T follicular helper cell (primary cell): ENCODE measurements at places on chromosomes 6 and 20.

- DNase-seq = no peak
These were observed 98.3 kb downstream of the ELOVL5 start for GRCh38 chr6:53250176-53251032.

DNA sequence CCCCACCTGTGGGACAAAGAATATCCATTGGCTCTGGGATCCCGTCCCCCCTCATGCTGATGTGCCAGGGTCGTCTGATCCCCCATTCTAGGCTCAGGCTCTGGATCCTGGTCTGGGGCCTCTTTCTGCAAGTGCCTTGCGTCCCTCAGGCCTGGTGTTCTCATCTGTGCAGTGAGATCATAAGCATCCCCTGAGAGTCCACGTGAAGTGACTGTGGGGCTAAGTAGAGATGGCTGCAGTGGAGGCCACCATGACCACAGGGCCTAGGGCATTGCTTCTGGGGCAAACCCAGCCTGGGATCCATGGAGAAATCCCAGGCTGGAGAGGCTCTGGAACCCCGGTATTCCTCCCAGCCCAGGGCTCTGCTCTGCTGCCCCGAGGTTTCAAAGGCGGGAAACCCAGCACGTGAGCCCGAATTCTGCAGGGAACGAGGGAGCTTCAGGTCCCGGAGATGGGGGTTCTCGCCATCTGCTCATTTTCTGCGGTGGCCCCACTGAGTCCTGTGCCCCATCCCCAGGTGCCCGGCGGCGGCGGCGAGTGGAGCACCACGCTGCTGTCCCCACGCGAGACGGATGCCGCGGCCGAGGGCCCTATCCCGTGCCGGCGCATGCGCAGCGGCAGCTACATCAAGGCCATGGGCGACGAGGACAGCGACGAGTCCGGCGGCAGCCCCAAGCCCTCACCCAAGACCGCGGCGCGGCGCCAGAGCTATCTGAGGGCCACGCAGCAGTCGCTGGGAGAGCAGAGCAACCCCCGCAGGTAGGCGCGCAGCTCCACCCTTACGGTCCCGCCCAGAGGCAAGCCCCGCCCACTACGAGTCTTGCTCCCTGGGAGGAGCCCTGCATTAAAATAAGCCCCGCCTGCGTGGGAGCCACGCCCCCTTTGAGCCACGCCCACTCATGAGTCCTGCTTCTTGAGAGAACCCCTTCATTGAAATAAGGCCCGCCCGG is 105.5 kb upstream of the MYL9 start:
- peak; percentile 86 for DNase-seq

DNA sequence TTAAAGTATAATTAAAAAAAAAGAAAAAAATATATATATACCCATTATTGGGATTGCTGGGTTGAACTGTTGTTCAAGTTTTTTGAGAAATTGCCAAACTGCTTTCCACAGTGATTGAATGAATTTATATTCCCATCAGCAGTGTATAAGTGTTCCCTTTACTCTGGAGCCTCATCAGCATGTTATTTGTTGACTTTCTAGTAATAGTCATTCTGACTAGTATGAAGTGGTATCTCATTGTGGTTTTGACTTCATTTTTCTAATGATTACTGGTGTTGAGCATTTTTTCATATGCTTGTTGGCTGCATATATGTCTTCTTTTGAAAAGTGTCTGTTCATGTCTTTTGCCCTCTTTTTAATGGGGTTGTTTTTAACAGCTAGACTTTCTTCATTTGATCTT is 1260.8 kb upstream of the GJE1 start:
- DNase-seq = no peak

DNA sequence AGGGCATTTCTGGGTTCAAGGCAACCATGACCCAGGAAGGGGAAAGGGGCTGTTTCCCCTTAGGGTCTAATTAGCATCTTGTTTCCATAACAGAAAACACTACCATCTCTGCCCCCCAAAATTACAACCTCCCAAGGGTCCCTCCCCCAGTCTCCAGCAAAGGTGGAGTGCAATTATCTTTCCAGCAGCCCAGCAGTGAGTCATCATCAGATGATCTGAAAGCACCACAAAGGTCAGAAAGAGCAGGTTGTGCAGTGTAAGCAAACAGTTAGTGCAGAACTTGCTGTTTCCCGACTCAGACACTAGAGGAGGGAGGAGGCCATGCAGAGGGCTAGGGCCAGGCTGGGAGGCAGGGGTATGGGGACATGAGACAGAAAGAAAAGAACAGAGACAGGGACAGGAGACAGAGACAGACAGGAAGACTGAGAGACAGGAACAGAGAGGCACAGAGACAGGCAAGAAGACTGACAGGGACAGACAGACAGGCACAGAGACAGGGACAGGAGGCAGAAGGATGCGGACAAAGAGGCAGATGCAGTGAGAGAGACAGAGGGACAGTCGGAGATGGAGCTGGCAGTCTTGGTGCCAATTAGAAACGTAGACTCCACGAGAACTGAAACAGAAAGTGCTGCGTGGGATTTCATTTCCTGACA is 62.5 kb downstream of the PYGB start:
- DNase-seq = peak; percentile 7

DNA sequence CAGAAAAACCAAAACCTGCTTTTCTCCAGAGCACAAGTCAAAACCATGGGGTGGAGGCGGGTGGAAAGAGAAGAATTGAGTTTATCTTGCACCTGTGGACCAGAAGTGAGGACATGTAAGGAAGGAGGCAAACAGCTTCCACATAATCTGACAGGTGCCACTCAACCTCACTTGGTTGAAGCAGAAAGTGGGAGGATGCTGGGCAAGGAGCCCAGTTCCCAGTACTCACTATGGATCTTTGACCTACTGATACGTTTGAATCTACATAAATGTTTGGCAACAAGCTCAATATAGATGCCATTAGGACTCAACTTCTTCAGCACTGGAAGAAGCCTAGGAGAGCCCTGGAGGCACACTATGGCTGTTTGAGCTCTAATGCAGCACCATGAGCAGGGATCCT is 285.5 kb downstream of the KIF16B start:
- no peak for DNase-seq

GRCh38 chr6:147201885-147202515 is 2.2 kb upstream of the STXBP5 start:
- no peak for DNase-seq

GRCh38 chr6:147873816-147874215 is 365.3 kb downstream of the SAMD5 start:
- no peak for DNase-seq

DNA sequence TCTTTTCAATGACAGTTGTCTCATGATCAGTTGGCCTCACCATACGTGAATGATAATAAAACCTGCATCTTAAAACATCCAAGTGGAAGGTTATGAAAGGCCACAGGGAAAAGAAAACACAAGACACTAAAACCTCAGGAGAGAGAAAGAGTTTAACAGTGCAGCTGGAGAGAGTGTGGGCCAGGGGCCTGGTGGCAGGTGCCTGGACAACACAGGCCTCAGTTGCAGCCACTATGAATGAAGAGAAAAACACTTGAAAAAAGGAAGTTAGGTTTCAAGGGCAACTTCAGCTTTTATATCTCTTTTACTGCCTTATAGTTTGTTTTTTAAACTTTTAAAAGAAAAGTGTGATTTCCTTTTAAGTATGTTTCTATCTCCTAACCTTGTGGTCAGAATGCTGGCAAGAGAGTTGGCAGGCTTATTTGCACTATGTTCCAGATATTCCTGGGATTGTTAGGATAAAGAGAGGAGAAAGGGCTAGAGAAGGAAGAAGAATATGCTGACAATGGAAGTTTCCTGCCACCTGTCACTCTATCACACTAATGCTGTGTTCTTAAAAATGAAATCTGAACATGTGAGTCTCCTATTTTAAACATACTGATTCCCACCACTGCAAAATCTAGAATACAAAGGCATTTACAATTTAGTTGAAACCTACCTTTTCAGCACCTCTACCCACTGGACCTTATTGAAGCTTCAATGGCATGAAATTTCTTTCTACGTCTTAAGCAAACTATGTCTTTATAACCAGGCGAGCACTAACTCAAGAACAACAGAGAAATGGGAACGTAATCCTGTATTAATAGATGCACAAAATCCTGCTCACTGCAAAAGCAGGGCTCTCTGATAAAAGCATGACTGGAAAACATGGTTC is 222.4 kb downstream of the CD83 start:
- DNase-seq = no peak

DNA sequence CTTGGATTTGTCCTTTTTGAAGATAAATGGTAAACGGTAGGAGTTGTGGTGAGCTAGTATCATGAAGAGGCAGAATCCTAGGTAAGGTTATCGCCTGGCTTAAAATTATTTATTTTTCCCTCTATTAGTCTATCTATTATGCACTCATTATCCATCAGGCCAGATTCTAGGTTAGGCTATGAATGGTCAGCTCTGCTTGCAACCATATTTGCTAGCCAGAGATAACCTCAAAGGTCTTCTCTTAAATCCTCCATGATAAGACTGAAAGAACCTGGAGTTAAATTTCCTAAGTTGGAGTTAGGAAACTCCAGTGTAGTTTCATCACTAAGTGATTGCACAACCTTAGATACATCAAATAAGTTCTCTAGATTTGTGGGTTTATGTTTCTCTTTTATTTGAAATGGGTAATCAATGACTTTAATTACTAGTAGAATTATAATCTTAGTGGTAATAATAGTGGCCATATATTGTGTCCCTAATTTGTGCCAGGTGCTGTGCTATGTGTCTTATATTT is 302.1 kb upstream of the RUNX2 start:
- no peak for DNase-seq

GRCh38 chr6:167572106-167572505 is 247.2 kb downstream of the TTLL2 start:
- no peak for DNase-seq

DNA sequence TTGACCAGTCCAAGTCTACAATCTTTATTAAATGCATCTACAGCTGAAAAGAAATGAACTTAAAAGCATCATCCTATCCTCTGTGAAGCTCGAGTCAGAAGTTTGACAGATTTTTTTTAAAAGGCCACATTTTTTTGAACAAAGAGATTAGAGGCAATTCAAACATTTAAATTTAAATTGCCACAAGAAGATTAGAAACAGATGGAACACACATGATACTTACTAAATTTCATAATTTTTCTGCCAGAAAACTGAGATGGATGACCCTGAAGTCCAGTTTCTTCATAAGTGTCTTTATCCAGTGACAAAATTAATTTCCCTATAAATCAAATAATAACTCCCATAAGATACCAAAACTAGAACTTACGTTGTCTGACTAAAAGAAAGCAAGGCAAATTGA is 4.3 kb downstream of the RPP40 start:
- no peak for DNase-seq

DNA sequence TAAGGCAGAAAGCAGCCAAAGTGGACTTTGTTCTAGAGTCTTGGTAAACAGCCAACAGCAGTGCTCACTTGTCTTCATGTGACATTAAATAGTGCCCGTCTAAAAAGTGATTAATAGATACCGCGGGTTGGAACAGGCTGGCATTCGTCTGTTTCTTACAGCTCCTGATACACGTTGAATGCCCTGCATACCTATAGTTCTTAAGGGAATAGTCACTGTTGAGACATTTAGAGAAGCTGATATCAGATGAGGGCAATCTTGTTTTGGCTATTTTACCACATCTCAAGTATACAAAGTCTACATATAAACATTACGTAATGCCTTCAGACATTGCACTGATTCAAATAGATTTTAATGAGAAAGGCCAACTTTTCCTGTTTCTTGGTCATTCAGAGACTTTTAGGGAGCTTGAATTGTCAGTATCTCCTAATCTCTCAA is 374.9 kb upstream of the FLRT3 start:
- DNase-seq = no peak

DNA sequence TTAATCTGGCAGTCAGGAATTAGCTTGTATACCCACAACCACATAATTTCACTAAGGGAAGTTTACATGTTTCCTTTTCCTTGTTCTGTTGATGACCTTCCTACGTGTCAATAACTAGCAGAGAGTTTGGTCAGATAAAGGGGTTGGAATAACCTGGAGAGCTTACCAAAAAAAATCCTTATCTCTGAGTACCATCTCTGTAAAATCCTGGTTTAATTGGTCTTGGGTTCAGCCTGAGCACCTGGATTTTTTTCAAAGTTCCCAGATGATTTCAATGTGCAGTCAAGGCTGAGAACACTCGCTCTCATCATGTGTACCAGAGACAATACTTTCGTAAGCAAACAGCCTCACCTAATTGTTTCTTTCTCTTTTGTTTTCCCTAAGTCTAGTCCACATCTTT is 483.8 kb upstream of the FLRT3 start:
- no peak for DNase-seq

DNA sequence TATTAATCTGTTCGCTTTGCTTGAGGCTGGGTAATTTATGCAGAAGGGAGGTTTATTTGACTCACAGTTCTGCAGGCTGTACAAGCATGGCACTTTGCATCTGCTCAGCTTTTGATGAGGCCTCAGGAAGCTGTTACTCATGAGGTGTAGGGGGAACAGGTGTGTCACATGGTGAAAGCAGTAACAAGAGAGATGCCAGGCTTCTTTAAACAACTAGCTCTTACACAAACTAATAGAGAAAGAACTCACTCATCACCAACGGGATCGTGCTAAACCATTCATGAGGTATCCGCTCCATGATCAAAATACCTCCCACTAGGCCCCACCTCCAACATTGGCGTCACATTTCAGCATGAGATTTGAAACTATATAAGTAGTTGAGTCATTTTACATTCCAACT is 34.4 kb upstream of the GCLC start:
- DNase-seq = no peak

- DNase-seq = no peak
These were observed 124.7 kb upstream of the TCF21 start for GRCh38 chr6:133764008-133764753.

- no peak for DNase-seq
These were observed 76.4 kb upstream of the ELOVL5 start for GRCh38 chr6:53424976-53425718.

DNA sequence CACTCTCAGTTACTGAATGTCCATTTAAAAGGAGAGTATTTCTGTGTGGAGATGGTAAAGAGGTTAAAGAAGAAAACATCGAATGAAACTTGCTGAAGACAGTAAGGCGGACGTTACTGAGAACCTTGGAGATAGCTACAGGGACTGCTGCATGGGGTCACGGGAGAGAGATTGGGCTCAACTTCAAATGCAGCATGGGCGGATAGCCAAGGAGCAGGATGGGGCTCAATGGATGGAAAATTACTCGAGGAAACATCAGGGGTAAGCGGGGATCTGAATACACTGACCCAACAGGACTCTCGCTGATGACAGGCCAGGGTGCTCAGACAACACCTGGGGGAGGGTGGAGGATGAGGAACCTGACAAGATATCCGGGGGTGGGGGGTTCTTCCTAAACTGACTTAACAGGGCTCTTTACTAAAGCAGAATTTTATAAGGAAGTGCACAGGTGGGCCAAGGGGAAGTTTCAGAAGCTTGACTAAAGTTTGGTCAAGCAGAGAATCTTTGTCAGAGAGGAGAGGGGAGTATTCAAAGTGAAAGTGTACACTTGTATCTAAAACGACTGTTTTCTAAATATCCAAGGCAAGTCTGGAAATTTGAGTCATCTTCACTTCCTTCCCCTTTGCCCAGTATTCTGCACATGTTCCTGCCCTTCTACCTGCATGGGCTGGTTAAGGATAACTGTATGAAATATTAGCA is 22.8 kb downstream of the ECT2L start:
- no peak for DNase-seq
